ENCODE measurements at places on chromosomes 3 and 15.

DNA sequence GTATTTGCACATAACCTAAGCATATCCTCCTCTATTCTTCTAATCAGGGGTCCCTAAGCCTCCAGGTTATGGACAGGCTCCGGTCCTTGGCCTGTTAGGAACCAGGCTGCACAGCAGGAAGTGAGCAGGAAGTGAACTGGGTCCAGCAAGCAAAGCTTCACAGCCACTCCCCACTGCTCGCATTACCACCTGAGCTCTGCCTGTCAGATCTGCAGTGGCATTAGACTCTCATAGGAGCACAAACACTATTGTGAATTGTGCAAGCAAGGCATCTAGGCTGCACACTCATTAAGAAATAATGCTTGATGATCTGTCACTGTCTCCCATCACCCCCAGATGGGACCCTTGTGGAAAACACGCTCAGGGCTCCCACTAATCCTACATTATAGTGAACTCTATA, 9.8 kb downstream of the MSL2 start:
- no peak for DNase-seq

DNA sequence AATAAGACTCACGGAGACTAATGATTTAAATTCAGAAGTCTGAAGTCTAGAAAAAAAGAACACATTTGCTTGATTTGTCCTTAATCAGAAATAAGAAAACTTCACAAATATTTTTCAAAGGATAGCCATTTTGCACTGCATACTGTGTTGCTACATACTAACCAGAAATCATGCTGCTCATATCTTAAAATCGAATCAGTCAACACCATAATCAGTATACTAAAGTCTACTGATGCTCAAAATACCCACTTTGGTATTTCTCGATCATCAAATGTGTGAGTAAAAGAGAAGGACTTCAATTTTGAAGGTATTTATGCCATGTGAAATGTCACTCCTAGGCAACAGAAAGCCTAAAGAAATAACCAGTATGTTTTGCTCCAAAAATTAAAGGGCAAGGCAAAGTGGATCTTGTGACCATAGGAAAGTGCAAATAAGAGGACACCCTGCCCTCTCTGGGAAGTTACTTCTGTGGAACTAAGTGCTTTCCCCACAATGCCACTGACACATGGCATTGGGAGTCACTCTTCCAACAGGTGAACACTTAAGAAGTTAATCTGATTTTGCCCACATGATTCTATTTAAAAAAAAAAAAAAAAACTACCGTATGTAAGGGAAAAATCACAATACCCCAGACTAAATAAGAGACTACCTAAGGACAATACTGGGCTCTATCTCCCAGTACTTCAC, 2.7 kb downstream of the LRIG1 start:
- DNase-seq = no peak

GRCh38 chr3:31534065-31534425, 1.3 kb downstream of the STT3B start:
- DNase-seq = no peak

DNA sequence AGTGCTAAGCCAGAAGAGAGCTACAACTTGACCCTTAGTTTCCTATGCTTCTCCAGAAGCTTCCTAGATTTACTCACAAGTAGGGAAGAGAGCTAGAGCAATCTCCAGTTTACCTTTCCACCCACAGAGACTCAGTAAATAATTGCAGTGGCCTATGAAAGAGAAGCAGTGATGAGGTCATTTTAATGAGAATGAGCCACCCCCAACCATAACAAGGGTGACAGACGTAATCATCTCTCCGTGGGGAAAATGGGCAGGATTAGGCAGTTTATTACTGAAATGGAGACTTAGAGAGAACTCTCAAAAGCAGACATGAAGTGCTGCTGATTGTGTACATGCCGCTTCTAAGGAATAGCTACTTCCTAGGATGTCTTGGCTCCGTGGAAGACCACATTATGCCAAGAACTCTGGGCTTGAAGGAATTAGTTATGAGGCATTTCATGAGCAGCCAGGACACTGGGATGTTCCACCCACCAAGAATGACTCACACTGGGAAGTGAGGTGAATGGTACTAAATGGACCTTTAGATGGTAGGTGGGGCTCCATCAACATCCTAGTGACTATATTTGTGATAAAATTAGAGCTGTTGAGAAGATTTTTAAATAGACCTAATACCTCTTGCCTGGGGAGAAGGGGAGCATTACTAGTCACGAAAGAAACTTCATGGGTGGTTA, 160.9 kb downstream of the EDEM1 start:
- no peak for DNase-seq

Data from stimulated activated CD4-positive, alpha-beta T cell treated with anti-CD3 and anti-CD28 coated beads, Interleukin-2, amount 100 ng/mL, for 24 hours (primary cell).